ENCODE measurements at places on chromosomes 16 and 17.
A peak's percentile ranks its signal among the peaks of the same experiment; 100 is the strongest.

GRCh38 chr17:44389723-44390202 lies 314 bp upstream of the ITGA2B start:
- no peak for DNase-seq

DNA sequence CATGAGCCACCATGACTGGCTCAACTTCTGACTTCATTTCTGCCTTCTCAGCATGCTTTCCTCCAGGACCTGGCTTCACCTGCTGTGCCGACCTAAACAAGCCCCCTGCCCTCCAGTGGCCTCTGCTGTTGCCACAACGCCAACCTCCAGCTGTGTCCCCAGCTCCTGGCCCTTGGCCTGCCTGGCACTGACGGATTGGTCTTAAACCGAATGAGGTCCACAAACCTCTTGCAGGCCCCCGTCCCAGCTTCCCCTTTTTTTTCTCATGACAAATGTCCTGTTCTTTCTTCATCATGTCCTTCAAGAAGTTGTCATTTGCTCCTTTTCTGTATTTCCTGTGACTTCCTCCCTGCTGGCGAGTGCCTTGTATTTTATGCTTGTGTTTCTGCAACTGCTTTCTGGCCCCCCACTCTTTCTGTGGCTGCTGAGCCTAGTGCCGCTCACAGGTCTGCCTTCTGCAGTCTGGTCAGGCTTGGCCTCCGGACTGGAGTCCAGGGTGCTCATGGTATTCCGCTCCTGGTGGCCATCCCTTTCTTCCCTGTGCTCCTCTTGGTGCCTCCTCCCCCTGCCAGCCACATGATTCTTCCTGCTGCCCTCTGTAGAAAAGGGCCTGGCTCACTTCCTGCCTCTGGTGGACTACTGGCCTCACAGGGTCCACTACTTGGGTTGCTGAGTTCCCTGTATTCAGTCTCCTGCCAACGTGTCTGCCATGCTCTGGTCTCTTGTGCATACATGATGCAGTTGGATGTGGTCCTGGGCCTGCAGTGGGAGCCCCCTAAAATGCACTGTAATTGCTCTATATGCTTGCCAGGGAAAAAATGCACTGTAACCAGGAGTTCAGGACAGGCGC lies 2.9 kb downstream of the ATP6V0C start:
- DNase-seq = no peak

GRCh38 chr16:70770626-70771552 lies 30.1 kb downstream of the VAC14 start:
- peak; percentile 62 for DNase-seq

DNA sequence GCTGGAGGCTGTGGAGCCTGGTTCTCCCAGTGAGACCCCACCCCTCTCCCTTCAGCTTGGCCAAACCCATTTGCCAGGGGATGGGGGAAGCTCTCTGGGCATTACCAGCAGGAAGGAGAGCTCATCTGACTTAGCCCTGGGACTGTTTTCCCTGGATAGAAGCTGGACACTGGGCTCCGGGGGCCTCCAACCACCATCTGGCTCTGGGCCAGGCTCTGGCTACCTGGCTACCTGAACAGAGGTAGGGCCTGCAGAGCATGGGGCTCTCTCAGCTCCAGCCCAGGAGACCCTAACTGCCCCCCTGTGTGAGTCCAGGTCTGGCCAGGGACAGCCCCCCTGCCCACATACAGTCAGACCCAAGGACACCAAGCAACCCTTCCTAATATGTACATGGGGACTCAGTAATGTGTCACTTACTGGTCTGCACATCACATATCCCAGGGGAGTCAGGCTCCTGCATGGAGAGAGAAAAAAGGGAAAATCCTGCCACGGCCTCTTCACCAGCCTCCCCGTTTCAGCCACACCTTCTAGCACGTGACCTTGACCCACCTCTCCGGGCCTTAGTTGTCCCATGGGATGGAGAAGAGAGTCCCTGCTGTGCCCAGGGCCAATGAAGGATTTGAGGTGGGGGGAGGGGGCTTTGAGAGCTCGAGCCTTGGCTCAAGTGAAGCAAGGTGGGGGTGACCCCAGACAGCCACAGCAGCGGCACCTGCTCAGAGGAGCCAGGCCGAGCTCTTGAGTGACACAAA lies 13.8 kb downstream of the CNGB1 start:
- no peak for DNase-seq

GRCh38 chr17:39335704-39336223 lies 65.7 kb downstream of the FBXL20 start:
- no peak for DNase-seq

- DNase-seq = no peak
Measured at GRCh38 chr17:80527016-80527645, 17.5 kb upstream of the RPTOR start.

- no peak for DNase-seq
Measured at GRCh38 chr17:6040504-6040903, 29.7 kb upstream of the WSCD1 start.
